ENCODE measurements at places on chromosomes 11 and 22.

- DNase-seq = no peak
Measured at GRCh38 chr11:35887737-35888136, 56.1 kb upstream of the LDLRAD3 start.

GRCh38 chr22:50363166-50363802 is 20.2 kb downstream of the PPP6R2 start:
- DNase-seq = no peak

- no peak for DNase-seq
Measured at GRCh38 chr11:25655636-25656035, 676.3 kb upstream of the ANO3 start.

GRCh38 chr11:83681906-83682610 is 395.9 kb upstream of the CCDC90B start:
- DNase-seq = no peak

- no peak for DNase-seq
Measured at GRCh38 chr22:44436736-44437135, 61.3 kb downstream of the RTL6 start.

DNA sequence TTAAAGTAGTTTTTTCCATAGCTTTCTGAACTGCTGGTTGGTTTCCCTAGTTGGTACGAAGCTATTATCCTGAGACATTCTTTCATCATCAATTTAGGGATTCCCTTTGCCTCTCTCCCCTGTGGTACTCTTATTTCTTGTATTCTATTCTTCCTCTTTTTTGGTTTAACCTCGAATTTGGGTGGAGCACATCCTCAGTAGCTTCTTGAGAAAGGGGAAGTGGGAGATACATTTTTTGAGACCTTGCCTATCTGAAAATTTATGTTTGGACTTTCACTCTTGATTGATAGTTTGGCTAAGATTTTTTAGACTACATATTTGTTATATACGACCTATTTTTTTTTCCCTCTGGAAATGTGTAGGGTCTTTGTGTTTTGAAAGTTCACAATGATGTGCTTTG is 121.7 kb upstream of the ZBED5 start:
- no peak for DNase-seq

GRCh38 chr11:79453617-79454016 is 12.8 kb upstream of the TENM4 start:
- no peak for DNase-seq

DNA sequence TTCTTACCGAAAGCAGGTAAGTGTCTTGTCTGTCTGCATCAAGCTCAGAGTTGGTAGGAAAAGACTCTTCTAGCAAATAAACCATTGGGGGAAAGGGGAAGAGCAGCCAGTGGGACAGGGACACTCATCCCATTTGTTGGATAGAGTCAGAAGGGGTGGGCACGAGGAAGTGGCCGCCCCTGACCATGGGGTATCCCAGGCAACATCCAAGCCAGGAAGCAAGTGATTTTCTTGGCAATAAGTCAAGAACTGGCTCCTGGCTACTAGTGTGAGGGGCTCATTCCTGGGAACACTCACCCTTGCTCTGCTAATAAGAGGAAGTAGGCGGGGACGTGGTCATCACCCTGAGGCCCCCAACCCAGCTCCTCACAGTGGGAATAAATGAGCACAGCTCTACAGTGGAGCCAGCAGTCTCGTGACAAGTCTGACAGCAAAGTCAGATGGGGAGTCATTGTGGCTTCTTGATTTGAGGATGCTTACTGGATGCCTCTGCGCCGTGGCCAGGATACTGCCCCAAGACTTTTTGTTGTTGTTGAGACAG is 6.7 kb downstream of the SLC25A18 start:
- DNase-seq = no peak

DNA sequence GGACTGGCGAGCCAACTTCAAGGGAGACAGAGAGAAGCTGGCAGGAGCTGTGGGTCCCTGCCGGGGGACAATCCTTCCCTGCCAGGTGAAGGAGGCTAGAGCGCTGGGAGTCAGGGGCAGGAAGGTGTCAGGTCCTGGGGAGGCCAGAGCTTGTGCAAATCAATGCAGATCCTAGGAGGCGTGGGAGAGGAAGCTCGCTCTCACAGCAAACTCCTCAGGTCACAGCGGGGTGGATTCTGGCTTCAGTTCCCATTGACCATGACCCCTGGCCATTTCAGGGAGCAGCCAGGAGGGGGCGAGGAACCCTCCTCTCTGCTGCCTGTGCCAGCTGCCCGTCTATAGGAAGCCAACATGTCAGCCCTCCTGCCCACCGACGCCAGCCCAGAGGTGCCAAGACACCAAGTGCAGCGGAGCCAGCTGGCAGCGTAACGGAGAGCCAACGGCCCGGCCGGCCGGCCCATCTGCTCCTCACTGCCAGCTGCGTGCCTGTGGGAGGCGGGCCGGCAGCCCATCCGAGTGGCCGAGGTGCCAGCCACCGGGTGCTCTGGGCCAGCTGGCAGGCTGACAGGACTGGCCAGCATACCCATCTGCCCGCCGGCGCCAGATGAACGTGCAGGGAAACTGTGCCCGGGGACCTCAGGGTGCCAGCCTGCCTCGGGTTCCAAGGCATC is 374.8 kb downstream of the MIAT start:
- no peak for DNase-seq

GRCh38 chr22:27230189-27230588 is 571.4 kb downstream of the MN1 start:
- DNase-seq = no peak

DNA sequence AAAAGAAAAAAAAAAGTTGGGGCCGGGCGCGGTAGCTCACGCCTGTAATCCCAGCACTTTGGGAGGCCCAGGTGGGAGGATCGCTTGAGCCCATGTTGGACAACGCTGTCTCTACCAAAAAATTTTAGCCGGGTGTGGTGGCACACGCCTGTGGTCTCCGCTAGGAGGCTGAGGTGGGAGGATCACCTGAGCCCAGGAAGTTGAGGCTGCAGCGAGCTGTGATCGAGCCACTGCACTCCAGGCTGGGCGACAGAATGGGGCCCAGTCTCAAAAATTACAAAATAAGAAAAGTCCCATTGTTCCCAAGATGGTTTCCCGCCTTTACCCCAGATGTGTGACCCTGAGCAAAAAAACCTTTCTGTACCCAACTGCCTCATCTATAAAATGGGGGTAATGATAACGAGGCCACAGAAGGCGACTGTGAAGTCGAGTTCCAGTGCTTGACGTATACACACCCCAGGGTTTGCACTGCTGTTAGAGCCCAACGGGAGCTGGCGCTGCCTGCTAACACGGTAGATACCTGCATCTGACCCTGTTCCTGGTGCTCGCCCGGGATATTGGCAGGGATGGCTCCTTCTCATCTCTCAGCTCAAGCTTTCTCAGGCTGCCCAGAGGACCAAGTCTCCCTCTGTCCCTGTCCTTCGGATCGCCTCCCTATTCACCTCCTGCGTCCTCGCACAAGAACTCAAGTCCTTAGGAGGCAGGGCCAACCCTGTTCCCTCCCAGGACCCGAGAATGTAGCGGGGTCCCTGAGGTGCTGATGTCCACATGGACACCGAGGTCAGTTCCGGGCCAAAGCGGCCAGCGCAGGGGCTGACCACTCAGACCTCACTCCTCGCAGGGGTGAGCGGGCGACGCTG is 1.1 kb upstream of the RPLP2 start:
- DNase-seq = no peak

GRCh38 chr11:382081-382629 is 11.9 kb upstream of the PKP3 start:
- DNase-seq = no peak

Data from activated naive CD4-positive, alpha-beta T cell (primary cell).